Activated naive CD4-positive, alpha-beta T cell treated with anti-CD3 and anti-CD28 coated beads for 36 hours (primary cell): ENCODE measurements at places on chromosomes 1 and 21. TPM values are rescaled to one million over a fixed set of nuclear protein-coding genes. Genes with fewer than 3 reads are reported as not detected.

The UBE2G2 gene
- total RNA-seq, result 94.0 TPM

The OR2G6 gene
- total RNA-seq, result not detected

The LAPTM5 gene
- 205 TPM for total RNA-seq

The PIK3R3 gene
- 0.45 TPM for total RNA-seq

The SLC30A2 gene
- total RNA-seq, result not detected

The PLEKHG5 gene
- total RNA-seq, result 1.7 TPM

The KRTAP19-1 gene
- not detected for total RNA-seq

The PLA2G2C gene
- total RNA-seq, result 0.95 TPM

The SELENOF gene
- total RNA-seq, result 115 TPM

The SMCP gene
- total RNA-seq, result not detected

The CD5L gene
- not detected for total RNA-seq

The RHOU gene
- 0.17 TPM for total RNA-seq

The AIM2 gene
- 12.2 TPM for total RNA-seq

The FCGR2B gene
- total RNA-seq, result not detected

The TMEM201 gene
- total RNA-seq, result 9.1 TPM

The BARHL2 gene
- not detected for total RNA-seq

The ZNF697 gene
- 0.41 TPM for total RNA-seq

The SLC44A3 gene
- not detected for total RNA-seq

The CEPT1 gene
- total RNA-seq, result 30.3 TPM
